ENCODE measurements at places on chromosomes 16 and 17. TPM values are rescaled to one million over a fixed set of nuclear protein-coding genes. Genes with fewer than 3 reads are reported as not detected.

The ZNF18 gene
- total RNA-seq: 8.6 TPM

The SLC6A2 gene
- not detected for total RNA-seq

The GUCY2D gene
- not detected for total RNA-seq

The TLCD1 gene
- total RNA-seq: not detected

The SMG6 gene
- 37.5 TPM for total RNA-seq

The MYH13 gene
- not detected for total RNA-seq

The NKD1 gene
- total RNA-seq: not detected

The EME1 gene
- total RNA-seq: not detected

The STARD3 gene
- total RNA-seq: 20.8 TPM

Data from fibroblast of the aortic adventitia (primary cell).